Fibroblast of skin of right quadriceps (primary cell): ENCODE measurements at places on chromosomes 5 and 9.
A peak's percentile ranks its signal among the peaks of the same experiment; 100 is the strongest.

- DNase-seq, result no peak
Measured at GRCh38 chr5:6274846-6275543, 103.4 kb downstream of the MED10 start.

- peak; percentile 79 for DNase-seq
Measured at GRCh38 chr9:5518171-5518936, 8.0 kb downstream of the PDCD1LG2 start.

- DNase-seq, result no peak
Measured at GRCh38 chr9:88307136-88307535, 81.1 kb upstream of the SPIN1 start.

DNA sequence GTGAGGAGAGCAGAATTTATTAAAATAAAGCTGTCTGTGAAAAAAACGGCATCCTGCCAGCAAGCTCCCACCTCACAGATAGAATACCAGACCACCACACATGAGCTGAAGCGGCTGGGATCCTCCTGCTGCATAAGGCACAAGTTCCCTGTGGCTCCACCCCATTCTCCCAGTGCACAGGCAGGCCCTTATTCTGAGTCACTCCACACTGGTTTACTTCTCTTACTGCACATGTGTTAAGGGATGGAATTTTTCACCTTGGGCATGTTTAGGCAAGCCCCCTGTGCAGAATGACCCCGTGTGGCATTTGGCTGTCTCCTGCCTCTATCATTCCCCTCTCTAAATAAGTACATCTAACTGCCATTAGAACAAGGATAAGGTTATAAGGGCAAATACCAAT, 115.0 kb upstream of the ELAVL2 start:
- DNase-seq, result no peak

- peak; percentile 84 for DNase-seq
Measured at GRCh38 chr5:107381189-107381856, 289.4 kb downstream of the EFNA5 start.

DNA sequence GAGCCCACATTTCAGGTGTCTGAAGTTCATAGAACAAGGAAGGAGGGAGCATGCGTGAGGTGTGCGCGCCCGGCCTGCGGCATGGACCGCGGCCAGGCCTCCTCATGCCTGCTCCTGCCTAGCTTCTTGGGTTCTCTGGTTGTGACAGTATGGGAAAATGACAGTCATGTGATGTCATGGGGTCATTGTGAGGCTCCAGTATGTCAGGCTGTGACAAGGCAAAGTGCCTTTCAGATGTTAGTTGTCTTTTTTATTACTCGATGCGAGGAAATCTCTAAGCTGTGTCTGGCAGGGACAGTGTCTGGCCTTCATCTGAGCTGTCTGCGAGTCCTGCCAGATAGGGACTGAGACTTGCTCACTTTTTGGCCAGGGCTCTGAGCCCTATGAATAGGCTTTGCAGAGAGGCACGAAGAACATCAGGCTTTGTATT, 13.3 kb downstream of the UCK1 start:
- DNase-seq, result no peak

DNA sequence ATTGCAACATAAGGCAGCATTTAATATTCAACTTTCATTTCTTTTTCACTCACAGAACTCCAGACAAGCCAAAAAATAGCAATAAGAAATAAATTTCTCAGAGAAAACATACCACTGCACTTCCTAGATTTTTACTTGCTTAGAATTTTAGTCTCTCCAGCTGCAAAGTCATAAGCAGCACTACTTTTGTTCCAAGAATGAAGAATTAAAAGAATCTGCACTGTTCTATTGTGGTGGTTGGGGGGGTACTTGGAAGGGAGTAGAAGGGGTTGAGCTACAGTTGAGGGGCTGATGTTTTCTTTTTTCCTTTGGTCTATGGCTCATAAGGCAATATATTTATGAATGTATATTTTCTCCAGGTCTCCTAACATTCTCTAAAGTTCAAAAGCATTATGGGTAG, 144.5 kb downstream of the KIAA0825 start:
- no peak for DNase-seq

- DNase-seq, result no peak
Measured at GRCh38 chr9:123940721-123941523, 11.0 kb upstream of the DENND1A start.
